ENCODE measurements at places on chromosomes 5 and 9.

DNA sequence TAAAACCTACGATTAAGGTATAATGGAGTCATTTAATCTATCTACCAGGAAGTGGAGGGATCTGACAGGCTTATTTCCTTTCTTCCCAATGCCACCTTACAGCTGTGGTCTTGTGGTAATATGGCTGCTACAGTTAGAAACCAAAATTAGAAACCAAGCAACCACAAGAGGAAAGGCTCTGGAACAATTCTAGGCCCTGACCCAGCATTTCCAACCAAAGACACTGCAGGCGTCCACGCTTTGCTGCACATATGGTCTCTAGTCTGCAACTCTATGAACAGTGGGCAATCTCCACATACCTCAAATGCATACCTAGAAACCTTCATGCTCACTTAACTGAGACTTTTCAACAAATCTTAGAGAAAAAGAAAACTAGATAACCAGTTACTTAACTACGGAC lies 339.1 kb downstream of the NFIB start:
- DNase-seq: no peak

- no peak for DNase-seq
These were observed 23.8 kb downstream of the DAB2 start for GRCh38 chr5:39400713-39401578.

DNA sequence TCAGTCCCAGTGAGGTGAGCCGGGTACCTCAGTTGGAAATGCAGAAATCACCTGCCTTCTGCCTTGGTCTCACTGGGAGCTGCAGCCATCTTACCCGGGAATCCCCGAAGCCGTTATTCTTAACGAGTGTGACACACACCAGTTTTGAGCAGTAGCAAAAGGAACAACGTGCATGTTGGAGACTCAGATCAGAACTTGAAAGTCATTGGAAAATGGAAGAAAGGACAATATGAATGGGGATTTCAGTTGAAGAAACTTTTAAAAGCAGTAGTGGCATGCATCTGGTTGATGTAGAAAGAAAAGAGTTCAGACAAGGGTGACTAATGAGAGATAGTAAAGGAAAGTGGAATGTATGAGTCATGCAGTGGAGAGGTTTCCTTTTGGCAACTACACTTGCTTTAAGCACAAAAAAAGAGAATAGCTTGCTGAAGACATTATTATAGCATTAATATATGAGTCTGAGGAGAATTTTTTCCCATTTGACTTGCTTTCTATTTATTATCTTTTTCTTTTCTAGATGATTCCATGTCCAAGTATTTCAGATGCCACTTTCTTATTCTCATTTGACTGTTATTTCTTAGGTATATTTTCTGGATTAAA lies 44.4 kb upstream of the ANKDD1B start:
- DNase-seq: peak; percentile 54

GRCh38 chr5:140488914-140489313 lies 58.5 kb upstream of the EIF4EBP3 start:
- DNase-seq: no peak

DNA sequence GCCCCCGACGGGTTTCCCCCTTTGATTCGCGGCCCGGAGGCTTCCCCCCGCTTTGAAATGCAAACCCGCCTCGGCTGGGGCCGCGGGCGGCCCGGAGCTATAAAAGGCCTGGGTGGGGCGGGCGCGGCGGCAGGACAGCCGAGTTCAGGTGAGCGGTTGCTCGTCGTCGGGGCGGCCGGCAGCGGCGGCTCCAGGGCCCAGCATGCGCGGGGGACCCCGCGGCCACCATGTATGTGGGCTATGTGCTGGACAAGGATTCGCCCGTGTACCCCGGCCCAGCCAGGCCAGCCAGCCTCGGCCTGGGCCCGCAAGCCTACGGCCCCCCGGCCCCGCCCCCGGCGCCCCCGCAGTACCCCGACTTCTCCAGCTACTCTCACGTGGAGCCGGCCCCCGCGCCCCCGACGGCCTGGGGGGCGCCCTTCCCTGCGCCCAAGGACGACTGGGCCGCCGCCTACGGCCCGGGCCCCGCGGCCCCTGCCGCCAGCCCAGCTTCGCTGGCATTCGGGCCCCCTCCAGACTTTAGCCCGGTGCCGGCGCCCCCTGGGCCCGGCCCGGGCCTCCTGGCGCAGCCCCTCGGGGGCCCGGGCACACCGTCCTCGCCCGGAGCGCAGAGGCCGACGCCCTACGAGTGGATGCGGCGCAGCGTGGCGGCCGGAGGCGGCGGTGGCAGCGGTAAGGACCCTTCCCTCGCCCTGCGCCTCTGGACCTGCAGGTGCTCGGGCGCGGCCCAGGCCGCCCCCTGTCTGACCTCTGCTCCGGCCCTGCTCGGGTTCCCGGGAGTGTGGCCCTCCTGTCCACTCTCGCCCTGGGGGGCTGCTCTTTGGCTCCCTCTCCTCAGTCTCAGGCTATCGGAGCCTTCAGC lies at the start of gene CDX1:
Gene CDX1 (plus strand): TSS at position 129 of the 862 bp plus-strand sequence. CDS start 99 bp downstream, at position 228.
- DNase-seq: no peak

DNA sequence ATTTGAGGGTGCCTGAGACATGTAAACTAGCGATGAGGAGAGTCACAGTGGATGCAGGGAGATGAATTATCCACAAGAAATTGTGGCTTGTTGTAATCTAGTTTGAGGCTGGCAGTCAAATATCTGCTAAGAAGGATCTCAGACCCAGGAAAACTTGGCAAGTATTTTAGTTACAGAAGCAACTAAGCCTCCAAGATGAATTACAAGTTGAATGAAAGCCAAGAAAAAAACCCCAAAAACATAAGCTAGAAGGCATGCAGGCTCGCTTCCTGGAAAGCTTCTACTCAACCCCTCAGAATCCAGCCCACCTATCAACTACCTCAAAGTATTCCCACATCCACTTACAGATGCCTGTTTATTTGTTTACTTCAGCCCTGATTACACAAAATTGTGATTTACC lies 696.9 kb downstream of the MAT2B start:
- no peak for DNase-seq

- no peak for DNase-seq
These were observed 701.7 kb downstream of the SEMA5A start for GRCh38 chr5:8844206-8844605.

- DNase-seq: no peak
These were observed 436.7 kb downstream of the ZSWIM6 start for GRCh38 chr5:61768692-61769281.

DNA sequence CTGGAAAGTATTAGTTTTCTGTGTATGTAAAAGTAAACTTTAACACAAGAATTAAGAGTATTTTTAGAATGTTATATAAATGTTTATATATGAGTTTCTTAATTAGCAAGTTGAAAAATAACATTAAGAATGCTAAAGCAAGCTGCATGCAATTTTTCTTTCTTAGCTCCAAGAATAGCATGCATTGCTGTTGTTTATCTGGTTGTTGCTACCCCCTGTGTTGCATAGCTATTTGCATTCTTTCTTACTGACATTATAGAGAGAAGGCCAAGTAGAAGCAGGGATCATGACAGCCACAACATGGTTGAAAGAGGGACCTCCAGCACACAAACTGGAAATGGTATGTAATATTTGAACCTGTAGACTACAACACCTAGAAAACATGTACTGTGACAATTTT lies 94.8 kb downstream of the ERCC6L2 start:
- no peak for DNase-seq

DNA sequence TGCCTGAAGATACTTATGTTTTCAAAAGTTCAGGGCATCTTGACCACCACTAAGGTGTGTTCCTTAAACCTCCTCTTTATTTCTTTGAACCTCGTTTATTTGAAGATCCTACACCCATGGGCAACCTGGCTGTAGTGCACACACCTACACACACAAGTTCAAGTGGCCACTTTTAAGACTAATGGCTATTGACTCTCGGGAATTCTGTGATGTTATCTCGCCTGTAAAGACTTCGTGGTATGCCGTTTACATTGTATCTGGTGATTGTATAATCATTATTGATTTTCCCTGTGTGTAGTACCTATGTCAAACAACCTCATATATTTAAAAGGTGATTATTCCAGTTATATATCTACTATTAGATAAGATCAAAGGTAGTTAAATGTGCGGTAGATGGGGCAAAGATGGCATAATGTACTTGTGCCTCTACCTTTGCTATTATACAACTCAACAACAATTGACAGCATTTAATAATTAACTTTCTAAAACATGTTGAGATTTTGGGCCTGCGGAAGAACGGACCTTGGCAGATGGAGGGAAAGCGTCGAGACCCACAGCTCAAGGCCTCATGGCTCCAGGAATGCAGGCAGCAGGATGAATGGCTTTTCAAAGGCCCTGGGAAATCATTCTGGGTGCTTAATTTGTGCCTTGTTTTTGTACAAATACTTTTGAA lies 51.4 kb upstream of the IRX2 start:
- DNase-seq: no peak

DNA sequence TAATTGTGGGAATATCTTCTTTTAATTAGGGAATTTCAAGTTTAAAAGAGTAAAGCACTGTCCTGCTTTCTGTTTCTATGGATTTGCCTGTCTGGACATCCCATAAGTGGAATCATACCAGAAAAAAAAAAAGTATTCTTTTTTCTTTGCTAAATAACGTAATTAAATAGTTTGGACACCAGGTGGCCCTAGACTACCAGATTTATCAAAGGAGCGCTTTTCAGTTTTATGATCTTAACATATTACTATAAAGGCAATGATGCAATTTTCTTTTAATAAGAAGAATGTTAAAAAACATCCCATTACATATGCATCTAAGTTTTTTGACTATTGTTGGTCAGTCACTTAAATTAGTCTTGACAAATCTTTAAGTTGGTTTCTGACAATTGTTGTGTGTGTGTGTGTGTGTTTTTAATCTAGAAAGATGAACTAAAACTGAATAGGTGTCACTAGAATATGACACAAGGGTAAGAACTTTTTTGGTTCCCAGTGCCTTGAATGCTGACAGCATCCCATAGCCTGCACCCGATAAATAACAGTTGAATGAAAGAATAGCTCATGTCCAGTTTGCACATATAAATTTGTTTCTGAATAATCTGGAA lies 49.5 kb downstream of the C5orf22 start:
- peak; percentile 42 for DNase-seq

- no peak for DNase-seq
These were observed at the start of gene CARTPT for GRCh38 chr5:71719063-71719964. TSS of gene CARTPT (plus strand) at chr5:71719275. CDS start at chr5:71719294, 19 bp downstream.

GRCh38 chr9:92342825-92343488 lies 17.2 kb downstream of the CENPP start:
- DNase-seq: no peak

All from suppressor macrophage (primary cell).